SK-N-SH treated with all-trans-retinoic acid at 6 μM for 48 hours (cell line): ENCODE measurements at places on chromosomes 3 and 15.

GRCh38 chr3:109803274-109803673, 465.9 kb upstream of the DPPA4 start:
- no peak for ATAC-seq

GRCh38 chr3:23071758-23072157, 131.4 kb upstream of the UBE2E2 start:
- no peak for ATAC-seq

DNA sequence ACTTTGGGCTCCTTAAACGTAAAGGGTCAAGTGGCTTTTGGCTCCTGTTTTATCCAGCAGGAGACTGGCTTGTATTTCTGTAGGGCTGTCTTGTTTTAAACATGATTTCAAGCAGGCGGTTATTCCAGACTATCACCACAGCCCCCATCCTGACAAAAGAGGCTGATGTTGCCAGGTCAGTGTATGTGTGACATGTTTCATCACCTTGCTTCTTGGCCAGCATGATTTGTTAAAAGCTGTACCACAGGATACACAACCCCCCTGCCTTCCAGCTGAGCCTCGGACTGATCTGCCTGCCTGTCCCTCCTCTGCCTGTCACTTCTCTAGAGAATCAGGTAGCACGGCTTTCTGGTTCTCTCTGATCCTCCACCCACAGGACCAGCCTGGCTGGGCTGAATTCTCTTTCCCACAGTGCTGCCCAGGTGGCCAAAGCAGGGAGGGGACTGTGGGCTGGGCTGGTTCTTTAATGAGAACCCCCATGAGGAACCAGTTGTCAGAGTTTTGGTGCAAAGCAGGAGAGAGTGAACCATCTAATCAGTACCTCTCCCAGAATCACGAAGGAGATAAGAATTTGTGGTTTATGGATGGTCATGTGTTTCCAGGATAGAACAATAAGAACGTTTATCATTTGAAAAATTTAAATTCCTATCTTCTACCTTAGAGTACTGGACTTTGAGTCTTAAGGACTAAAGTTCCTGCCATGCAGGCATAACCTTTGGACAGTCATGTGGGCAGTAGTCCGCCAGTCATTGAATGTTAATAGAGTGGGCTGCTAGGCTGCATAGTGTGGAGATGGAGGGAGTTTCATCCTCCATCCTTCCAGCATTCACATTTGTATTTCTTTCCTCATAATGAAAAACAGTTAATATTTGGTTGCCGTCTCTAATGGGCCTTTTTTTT, 8.8 kb downstream of the ABHD6 start:
- no peak for ATAC-seq

DNA sequence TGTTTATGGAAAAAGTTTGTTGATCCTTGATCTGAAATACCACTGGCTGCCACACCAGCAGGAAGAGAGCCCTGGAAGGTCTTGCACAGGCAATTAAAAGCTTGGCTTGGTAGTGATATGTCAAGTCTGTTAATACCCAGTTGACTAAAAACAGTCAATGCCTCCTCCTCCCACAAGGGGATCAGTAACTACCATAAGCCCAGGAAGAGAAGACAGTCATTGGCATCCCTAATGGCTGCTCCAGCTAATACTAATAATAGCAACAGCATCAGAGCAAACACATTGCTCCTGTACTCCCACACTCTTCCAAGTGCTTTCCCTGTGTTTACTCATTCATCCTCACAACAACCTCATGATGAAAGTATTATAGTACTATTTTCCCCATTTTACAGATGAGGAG, 528.6 kb downstream of the TAFA4 start:
- no peak for ATAC-seq

- no peak for ATAC-seq
Measured at GRCh38 chr3:156140001-156140595, 19.7 kb downstream of the KCNAB1 start.

- ATAC-seq = no peak
Measured at GRCh38 chr3:137647179-137647578, 116.9 kb upstream of the SOX14 start.

- ATAC-seq = no peak
Measured at GRCh38 chr3:119342176-119342575, 48.0 kb downstream of the ARHGAP31 start.

GRCh38 chr3:138172625-138173024, 2.1 kb downstream of the DBR1 start:
- ATAC-seq = no peak

DNA sequence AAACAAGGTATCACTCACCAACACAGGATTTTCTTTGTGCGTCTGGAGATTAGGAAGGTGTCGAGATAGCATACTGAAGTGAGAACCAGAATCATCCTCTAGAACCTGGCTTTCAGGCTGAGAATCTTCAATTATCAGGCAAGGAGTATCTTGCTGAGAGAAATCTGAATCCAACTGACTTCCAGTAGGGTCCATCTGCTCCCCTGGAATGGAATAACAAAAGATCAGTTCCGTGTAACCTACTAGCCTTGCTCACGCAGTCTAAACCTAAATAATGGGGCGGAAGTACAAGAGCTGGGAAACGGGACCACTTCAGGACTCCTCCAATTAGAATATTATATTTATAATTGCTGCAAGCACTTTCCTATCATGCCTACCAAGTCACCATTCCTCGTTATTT, 690 bp downstream of the TP53BP1 start:
- ATAC-seq = no peak

DNA sequence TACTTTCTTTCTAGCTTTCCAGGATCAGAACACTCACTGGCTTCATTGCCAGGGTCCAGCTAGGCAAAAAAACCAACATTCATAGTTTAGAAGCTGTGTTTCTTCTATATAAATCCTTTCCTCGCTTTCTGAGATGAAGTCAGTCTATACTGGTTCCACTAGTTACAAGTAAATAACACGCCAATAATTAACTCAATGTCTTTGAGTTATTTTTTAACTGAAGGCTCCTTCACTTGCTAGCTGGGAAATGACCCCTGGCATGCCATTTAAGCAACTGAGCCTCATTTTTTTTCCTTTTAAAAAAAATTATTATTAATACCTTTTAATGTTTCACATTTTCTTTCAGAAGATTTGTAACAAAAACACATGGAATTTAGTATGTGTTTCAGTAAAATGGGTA, 2.1 kb upstream of the CCDC174 start:
- no peak for ATAC-seq
